NCI-H187 (cell line): ENCODE measurements at places on chromosomes 3 and 15.

DNA sequence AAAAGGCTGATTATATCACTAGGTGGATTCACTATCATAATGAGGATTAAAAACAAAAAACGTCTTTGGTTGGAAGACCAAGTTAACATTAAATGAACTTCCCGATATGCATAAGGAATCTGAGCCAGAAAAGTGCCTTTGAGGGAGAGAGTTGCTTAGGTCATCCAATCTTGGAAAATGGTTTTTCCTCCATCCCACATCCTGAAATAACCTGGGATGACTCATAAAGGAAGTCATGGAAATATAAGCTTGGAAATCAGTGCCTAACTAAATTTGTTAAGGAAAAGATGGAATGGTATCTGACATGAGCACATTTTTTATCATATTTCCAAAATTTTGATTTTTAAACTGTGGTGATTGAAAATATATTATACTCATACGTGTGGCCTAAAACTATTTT, 66.0 kb downstream of the KBTBD8 start:
- DNase-seq, result no peak

DNA sequence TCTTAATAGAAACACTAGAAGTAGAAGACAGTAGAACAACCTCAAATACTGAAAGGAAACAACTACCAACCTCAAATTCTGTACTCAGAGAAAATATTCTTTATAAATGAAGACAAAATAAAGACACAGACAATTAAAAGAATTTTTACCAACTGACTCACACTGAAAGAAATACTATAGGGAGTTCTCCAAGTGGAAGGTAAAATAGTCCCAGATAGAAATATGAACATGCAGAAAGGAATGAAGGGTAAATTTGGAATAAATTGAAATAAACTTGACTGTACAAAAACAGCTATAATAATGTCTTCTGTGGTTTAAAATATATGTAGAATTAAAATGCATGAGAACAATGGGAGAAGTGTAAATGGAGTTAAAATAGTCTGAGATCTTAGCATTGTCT, 36.7 kb upstream of the CCDC174 start:
- DNase-seq, result no peak

- DNase-seq, result no peak
Measured at GRCh38 chr3:38478901-38479300, 17.2 kb upstream of the EXOG start.

- DNase-seq, result no peak
Measured at GRCh38 chr3:132231633-132232032, 85.6 kb upstream of the ACP3 start.

GRCh38 chr3:141346418-141346817, 21.9 kb upstream of the ZBTB38 start:
- DNase-seq, result no peak

GRCh38 chr3:197490098-197491058, 65.4 kb downstream of the BDH1 start:
- DNase-seq, result no peak

- no peak for DNase-seq
Measured at GRCh38 chr3:36714343-36715086, 49.8 kb downstream of the DCLK3 start.

DNA sequence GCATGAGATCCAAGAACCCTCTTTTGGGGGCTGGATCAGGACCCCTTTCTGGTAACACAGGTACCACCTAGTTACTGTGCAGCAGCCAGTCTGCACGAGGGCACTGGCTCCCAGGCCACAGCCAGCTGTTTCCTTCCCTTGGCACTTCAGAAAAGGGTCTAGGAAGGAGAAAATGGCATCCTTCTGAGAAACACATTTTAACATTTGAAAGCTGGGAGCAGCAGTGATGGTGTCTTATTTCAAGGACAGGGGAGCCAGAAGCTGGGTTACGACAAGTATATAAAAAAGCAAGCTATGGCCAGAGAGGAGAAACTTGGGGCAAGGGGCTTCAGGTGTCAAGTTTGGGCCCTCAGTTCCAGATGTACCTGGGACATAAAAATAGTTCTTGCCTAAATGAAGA, 282.8 kb downstream of the CTNNB1 start:
- no peak for DNase-seq

DNA sequence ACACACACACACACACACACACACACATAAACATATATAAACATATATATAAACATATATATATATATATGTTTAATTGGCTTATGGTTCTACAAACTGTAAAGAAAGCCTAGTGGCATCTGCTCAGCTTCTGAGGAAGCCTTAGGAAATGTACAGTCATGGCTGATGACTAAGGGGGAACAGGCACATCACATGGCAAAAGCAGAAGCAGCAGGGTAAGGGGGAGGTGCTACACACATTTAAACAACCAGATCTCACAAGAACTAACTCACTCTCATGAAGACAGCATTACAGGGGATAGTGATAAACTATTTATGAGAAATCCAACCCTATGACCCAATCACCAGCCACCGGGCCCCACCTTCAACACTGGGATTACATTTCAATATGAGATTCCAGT, 922.9 kb downstream of the SI start:
- no peak for DNase-seq

DNA sequence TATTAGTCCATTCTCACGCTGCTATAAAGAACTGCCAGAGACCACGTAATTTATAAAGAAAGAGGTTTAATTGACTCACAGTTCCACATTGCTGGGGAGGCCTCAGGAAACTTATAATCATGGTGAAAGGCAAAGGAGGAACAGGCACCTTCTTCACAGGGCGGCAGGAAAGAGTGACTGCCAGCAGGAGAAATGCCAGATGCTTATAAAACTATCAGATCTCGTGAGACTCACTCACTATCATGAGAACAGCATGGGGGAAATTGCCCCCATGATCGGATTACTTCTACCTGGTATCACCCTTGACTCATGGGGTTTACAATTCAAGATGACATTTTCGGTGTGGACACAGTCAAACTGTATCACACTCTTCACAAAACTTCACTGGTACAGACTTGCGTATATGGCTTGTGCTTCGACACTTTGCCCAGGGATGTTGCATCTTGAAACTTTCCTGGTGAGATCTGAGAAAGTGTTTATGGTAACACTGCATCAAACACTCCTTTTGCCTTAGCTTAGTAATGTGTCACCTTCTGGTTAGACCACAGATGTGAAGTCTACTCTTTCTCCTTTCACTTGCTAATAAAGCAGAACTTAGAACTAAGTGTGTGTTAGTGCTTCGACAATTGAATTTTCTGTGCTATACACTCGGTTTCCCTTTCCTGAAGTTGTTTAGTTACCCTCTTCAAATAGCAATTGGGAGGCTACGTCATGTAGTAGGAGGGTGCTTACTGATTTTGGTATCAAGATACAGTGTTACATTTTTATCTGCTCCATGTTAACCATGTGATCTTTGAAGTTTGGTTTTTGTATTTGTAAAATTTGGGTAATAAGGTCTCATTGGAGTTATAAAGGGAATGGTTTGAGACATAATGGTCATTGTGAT, 185.7 kb downstream of the LPP start:
- DNase-seq, result no peak

DNA sequence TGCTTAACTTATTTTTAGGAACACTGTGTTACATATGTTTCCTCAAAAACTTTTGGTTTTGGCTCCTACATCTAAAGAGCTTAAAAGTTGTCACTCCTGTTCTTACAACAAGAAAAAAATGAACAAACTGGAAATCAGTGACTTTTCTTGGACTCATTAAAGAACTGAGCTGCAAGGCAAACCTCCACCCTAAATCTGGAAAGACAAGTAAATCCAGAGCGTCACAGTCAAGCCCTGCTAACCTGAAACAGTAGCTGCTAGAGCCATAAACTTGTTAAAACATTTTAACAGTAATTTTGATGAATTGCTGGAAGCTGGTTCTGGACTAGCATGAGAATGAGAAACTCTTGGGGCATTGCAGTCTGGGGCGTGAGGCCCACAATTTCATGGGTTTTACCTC, 350.5 kb upstream of the COL8A1 start:
- DNase-seq, result no peak

DNA sequence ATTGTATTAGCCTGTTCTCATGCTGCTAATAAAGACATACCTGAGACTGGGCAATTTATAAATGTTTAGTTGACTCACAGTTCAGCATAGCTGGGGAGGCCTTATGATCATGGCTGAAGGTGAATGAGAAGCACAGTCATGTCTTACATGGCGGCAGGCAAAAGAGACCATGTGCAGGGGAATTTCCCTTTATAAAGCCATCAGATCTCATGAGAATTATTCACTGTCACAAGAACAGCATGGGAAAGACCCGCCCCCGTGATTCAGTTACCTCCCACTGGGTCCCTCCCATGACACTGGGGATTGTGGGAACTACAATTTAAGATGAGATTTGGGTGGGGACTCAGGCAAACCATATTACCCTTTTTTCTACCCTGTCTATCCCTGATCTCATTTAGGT, 51.5 kb upstream of the MYZAP start:
- no peak for DNase-seq

- DNase-seq, result no peak
Measured at GRCh38 chr3:61358364-61358763, 107.1 kb upstream of the FHIT start.

DNA sequence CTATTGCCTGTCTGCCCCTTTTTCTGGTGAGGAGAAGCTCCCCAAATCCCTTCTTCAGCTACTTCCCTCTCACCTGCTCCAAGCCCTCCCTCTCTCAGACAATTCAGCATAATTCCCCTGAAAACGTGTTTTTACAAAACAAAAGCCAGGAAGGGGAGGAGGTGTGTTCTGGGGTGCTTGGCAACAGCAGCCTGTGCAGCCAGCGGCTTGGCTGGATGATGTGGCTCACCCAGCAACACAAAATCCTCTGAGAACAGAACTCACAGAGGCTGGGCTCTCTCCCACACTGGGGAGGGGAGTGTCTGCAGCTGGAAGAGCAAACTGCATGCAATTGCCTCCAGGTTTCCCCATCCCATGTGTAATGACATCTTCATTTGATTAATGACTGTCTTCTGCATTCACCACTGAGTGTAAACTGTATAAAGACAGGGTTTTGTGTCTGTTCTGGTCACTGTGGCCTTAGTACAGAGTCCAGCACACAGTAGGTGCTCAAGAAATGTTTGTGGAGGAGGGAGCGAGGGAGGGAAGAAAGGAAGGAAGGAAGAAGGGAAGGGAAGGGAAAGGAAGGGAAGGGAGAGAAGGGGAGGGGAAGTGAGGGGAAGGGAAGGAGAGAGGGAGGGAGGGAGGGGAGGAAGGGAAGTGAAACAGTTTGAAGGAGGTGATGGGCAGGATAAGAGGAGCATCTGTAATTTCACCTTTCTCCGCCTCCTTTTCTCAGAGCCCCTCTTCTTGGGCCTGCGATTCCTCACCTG, 70.1 kb upstream of the GLCE start:
- no peak for DNase-seq

DNA sequence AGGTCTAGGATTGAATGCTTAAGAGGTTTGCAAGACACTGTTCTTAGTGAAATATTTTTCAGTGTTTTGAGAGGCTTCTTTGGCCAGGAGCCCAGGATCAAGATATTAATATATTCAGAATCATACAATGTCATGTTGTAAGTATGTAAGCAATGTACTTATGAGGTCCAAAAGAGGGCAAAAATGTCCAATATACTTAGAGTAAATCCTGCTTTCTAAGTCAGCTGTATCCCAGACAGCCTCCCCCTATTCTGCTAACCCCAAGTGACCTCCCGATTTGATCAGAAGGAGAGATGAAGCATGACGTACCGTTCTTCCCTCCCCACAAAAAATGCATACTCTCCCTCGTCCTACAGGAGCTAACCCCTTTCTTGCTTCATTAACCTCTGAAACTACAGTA, 70.9 kb downstream of the CHAC1 start:
- DNase-seq, result no peak

DNA sequence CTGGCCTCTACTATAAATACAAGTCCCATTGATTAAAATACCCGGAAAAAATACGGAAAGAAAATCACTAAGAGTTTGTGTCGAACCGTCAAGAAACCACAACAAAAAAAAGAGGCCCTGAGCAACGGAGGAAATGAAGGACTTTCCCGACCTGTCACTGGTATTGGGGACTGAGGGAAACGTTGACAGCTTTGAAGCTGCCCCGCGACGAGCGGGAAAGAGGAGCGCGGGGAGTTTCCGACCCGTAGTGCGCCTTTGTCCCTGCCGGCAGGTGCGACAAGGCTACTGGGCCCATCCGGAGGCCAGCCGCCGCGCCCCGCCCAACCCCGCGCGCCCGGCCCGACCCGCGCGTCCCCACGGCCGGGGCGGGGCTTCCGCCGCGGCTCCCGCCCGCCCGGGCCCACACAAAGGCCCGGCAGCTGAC, 416 bp downstream of the PBRM1 start:
- peak; percentile 48 for DNase-seq

- DNase-seq, result no peak
Measured at GRCh38 chr3:194761384-194761783, 75.7 kb downstream of the FAM43A start.

DNA sequence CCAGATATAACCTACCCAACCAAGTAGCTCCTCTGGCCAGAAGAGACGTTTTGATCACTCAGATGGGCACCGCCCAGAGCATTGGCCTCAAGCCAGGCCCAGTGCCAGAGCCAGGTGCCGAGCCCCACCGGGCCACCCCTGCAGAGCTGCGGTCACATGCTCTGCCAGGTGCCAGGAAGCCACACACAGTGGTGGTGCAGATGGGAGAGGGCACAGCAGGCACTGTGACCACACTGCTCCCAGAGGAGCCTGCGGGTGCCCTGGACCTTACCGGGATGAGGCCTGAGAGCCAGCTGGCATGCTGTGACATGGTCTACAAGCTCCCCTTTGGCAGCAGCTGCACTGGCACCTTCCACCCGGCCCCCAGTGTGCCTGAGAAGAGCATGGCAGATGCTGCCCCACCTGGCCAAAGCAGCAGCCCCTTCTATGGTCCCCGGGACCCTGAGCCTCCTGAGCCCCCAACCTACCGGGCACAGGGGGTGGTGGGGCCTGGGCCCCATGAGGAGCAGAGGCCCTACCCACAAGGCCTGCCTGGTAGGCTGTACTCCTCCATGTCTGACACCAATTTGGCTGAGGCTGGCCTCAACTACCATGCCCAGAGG, 19.1 kb upstream of the APEH start:
- DNase-seq, result no peak

DNA sequence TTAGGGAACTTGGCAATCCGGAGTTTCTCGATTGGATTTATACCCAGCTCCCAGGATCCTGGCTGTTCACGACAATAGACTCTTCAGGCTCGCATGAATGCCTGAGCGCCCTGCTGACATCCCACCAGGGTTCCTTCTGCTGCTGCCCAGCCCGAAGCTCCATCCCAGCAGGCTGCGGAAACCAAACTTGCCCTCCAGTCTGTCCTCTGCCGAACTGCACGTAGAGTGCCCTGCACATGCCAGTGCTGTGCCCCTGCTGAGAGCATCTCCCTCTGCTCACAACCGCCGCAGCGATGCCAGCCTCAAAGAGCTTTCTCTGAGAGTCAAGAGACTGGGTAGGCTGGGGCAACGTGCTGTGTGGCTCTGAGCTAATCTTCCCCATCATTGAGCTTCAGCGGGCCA, 6.9 kb downstream of the ADAMTS7 start:
- no peak for DNase-seq

GRCh38 chr3:149820183-149820582, 7.2 kb downstream of the RNF13 start:
- DNase-seq, result no peak

GRCh38 chr3:83928391-83928790, 1030.4 kb upstream of the CADM2 start:
- DNase-seq, result no peak

- no peak for DNase-seq
Measured at GRCh38 chr15:58469432-58470353, 37.9 kb downstream of the LIPC start.

- no peak for DNase-seq
Measured at GRCh38 chr3:187742351-187743171, 2.7 kb downstream of the BCL6 start.

GRCh38 chr15:76566276-76566675, 229.7 kb downstream of the ISL2 start:
- DNase-seq, result no peak

- no peak for DNase-seq
Measured at GRCh38 chr3:129343643-129344360, 65.1 kb downstream of the HMCES start.
